ENCODE measurements at places on chromosomes 11 and 22.

GRCh38 chr11:29937526-29937925 is 79.3 kb downstream of the KCNA4 start:
- DNase-seq, result no peak

DNA sequence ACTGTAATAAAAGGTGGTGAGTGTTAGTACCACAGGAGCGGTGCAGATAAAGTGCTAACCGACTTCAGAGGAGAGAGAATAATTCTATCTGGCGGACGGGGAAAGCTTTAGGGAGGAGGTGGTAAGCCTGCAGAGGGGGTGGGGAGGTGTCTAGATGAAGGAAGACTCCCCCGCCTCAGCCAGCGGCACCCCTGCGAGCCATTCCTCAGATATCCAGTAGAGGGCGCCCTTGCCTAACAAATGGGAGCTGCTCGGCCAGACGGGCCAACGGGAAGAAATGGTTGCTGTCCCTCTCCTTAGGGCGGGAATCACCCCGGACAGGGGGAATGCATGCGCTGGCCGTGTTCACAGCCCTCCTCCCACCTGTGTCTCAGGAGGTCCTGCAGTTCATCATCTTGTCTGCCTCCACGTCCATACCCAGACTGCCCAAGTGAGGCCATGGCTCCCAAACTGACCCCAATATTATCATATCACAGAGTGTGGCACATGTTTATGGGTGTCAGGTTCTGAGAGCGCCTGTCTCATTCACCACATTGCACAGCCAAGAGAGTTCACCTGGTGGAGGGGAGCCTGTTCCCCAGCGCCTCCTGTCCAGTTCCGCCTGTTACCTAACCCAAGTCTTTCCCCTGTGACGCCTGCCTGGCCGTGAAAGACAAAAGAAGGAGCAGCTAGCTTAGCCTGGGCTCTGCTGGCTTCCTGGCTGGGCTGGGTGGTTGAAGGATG is 85.5 kb downstream of the ST3GAL4 start:
- DNase-seq, result peak; percentile 87

DNA sequence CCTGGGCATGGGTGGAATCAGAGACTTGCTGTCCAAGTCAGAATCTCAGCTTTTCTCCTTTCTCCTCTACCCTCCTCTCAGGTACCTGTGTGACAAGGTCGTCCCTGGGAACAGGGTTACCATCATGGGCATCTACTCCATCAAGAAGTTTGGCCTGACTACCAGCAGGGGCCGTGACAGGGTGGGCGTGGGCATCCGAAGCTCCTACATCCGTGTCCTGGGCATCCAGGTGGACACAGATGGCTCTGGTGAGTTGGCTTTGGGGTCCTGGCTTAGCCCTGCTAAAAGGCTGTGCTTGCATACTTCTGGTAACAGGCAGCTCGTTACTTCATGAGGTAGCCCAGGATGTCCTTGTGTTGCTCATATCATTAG is 10.7 kb downstream of the MCM5 start:
- DNase-seq, result no peak

DNA sequence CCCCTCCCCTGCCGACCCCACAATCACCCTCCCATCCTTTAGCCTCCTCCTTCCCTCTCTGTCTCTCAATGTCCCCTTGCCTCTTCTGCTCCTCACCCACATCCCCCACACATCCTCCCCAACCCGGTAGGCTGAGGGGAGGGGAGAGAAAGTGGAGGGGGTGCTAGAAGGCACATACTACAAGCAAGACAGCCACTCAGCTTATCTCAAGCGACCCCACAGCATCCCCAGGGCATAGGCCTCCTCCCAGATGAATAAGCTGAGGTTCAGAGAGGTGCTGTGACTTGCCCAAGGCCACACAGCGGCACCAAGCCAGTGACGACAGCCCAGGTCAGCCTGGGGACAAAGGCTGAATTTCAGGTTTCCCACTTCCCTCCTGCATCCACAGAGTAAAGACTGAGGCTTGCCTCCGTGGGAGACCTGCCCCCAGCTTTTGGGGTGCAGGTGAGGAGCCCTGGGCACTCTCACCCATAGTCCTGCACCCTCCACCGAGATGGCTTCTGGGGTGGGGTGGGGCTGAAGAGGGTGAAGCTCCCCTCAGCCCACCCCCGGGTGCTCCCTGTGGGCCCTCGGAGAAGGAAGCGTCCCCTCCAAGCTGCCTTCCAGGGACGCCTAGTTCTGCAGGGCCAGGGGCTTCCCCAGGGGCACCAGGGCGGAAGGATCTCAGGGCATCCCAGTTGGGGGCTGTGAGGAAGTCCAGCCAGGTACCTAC is 511 bp downstream of the RAC2 start:
- DNase-seq, result no peak

GRCh38 chr22:43985532-43985931 is 30.3 kb downstream of the SAMM50 start:
- no peak for DNase-seq

DNA sequence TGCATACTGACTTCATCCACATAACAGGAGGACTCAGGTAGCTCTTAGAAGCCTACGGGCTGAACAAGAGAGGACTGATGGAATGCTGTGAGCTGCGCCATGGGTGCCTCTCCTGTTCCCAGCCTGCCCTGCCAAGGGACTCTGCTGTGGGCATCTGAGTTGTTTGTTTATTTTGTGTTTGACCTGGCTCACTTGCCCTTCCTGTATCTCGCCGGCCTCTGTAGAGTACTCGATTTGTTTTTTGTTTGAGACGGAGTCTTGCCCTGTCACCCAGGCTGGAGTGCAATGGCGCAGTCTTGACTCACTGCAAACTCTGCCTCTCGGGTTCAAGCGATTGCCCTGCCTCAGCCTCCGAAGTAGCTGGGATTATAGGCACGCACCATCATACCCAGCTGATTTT is 1.8 kb downstream of the TTC38 start:
- no peak for DNase-seq

- no peak for DNase-seq
These were observed 154.3 kb upstream of the TBCEL start for GRCh38 chr11:120869516-120870011.

GRCh38 chr11:19208959-19209546 is 7.3 kb upstream of the CSRP3 start:
- no peak for DNase-seq

GRCh38 chr11:75056814-75057213 is 39.9 kb downstream of the OR2AT4 start:
- no peak for DNase-seq

- DNase-seq, result no peak
These were observed 15.7 kb downstream of the ZNF214 start for GRCh38 chr11:7004482-7004881.

GRCh38 chr11:69663326-69663725 is 11.8 kb downstream of the LTO1 start:
- DNase-seq, result no peak

DNA sequence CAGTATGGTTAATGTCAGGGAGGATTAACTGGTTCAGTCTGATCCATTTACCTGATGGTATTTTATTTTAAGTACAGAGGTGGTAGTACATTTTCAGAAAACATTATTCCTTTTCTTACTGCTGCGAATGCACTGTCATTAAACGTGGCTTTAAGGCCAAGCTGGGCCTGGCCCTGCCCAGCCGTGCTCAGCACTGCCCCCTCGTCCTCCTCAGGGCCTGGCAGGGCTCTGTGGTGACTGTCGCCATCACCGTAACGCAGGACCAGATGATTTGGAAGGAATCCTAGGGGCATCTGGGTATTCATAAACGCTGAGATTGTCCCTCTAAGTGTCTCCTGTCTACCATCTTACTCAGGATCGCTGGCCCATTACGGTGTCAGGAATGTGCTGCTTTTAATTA is 302.0 kb downstream of the TBC1D22A start:
- DNase-seq, result no peak

- DNase-seq, result peak; percentile 27
These were observed 15.6 kb upstream of the MFRP start for GRCh38 chr11:119361941-119362725.

- DNase-seq, result no peak
These were observed 44.7 kb upstream of the RTL6 start for GRCh38 chr22:44542561-44543222.

DNA sequence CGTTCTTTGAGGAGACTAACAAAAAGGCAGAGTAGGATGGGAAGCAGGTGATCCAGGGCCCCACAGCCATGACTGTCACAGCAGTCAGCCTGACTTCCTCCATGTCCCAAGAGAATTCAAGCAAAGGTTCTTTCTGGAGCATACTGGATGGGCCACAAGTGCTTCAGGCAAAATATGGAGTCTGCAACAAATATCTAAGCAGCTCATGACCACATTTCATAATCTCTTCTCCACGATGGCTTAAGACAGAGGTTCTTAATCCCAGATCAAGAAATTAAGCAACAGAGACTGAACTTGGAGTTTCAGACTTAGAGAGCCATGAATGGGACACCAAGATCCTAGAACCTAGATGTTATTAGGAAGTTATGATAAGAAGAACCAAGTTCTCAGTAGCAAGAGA is 31.6 kb downstream of the GUCY1A2 start:
- no peak for DNase-seq

GRCh38 chr11:35146711-35147110 is 7.7 kb downstream of the CD44 start:
- DNase-seq, result no peak

- peak; percentile 74 for DNase-seq
These were observed 494.5 kb upstream of the LARGE1 start for GRCh38 chr22:34414467-34415440.

DNA sequence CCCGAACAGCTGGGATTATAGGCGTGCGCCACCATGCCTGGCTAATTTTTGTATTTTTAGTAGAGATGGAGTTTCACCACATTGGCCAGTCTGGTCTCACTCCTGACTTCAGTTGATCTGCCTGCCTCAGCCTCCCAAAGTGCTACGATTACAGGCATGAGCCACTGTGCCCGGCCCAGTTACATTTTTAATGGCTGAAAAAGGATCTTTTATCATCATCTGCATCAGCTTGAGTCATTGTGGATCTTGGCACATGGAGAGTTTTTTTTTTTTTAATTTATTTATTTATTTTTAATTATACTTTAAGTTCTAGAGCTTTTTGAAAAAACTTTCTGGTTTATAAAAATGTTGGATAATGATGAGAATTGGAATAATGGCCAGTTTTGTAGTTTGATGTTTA is 8.6 kb downstream of the IGHMBP2 start:
- DNase-seq, result no peak

- DNase-seq, result no peak
These were observed 156.2 kb downstream of the BRD1 start for GRCh38 chr22:49671331-49672013.

GRCh38 chr11:83363312-83363711 is 77.1 kb upstream of the CCDC90B start:
- no peak for DNase-seq

GRCh38 chr11:103370076-103370475 is 260.9 kb downstream of the DYNC2H1 start:
- DNase-seq, result no peak

- DNase-seq, result no peak
These were observed 482.5 kb upstream of the FAT3 start for GRCh38 chr11:91742155-91742554.

DNA sequence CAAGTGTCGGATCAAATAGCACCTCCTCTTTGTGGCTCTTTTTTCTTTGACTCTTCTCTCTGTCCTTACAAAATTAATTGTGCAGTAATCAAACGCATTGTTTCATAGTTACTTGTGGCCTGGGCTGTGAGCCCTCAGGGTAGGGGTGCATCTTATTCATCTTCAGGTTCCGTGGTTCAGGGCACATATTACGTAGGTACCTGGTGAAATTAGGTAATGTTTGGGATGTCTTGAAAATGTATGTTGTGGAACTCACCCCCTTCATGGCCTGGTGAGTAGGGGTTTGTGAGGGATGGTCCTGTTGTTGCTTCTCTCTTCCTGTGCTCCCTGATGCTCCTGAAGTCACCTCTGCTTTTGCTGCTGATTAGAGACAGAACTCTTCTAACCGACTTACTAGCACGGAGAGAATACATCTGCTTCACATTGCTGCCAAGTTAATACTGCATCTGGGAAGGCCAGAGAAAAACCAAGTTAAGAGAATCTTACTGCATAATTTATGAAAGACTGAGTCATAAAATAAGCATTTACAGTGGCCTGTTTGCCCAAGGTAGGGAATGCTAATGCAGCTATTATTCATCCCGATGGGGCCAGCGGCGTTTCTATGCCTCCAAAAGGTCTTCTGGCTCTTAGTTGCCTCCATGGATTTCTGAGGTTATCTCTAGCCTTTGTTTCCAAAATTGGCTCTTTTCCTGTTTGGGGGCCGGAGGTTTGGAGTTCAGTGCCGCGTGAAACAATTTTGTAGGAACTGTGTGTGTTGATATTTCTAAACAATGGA is 66.9 kb downstream of the TBC1D22A start:
- DNase-seq, result no peak

DNA sequence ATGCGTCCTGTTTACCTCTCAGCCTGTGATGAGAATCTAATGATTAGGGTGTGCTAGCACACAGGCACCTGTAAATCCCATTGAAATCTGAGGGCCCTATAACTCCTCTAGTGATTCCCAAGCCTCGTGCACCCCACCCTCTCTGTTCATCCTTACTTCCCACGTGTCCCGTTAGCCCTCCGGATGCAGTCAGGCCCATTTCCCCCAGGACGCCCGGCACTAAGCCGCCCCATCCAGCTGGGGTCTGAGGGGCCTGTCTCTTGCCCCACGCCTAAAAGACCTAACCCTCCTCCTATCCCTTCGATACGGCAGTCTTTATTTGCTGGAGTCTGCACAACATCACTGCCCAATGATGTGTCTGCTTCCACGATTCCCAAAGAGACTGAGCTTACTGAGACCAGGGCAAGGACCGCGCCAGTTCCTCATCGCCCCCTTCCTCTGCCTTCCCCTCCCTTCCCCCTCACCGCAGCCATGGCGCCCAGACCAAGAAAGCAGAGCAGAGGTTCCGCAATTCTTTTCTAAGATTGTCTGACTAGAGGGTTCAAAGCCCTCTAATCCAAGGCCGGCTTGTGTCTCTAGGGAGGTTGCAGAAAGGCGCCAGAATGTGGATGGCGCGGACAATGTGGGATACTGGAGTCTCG is 1.1 kb upstream of the FADS2 start:
- DNase-seq, result no peak

DNA sequence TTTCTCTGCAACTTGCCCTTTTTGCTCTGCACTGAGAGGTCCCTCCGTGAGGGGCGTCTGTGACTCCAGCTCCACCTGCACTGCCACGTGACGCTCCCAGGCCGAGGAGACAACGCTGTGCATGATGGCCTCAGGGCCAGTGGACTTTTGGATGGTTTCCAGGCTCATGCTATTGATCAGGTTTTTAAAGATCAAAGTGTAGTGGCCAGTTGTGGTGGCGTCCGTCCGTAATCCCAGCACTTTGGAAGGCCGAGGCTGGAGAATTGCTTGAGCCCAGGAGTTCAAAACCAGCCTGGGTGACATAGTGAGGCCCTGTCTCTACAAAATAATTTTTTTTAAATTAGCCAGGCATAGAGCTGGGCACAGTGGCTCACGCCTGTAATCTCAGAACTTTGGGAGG is 16.1 kb downstream of the RPL3 start:
- no peak for DNase-seq

GRCh38 chr22:20657963-20658362 is 116.0 kb upstream of the SERPIND1 start:
- DNase-seq, result no peak

GRCh38 chr22:42716649-42717127 is 4.0 kb downstream of the A4GALT start:
- DNase-seq, result no peak
